ENCODE measurements at places on chromosomes 6 and 20.

DNA sequence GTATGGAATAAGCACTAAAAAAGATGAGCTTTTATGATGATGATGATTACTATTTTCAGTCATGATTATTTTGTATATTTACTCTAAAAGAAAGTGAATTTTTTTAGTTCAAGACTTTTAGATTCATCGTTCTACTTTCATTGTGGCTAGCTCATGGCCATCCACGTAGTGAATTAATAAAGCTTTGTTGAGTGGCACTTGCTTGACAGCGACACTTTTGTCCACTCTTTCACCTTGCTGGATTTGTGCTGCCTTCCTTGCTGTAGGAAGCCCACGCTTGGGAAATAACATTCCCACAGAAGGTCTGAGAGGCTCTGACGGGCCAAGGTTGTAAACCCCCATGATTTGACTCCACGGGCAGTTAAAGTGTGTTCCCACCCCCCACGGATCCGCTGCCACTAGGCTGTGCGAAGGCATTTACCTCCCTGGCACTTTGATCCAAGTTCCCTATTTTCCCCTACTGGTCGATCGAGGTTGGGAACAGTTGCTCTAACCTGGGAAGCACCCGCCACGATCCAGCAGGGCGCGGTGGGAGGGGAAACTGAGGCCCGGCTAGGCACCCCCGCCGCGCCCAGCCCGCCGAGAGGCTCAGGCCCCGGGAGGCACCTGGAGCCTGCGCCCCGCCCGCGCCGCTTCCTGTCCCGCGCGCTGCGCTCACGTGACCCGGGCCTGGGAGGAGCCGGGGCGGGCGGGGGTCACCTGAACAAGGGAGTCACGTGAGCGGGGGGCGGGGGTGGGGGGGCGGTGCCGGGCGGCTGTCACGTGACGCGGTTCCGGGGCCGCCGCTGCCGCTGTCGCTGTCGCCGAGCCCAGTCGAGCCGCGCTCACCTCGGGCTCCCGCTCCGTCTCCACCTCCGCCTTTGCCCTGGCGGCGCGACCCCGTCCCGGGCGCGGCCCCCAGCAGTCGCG is at the start of gene IGF2R:
Gene IGF2R (plus strand): TSS at position 788 of the 909 bp plus-strand sequence. CDS start 165 bp downstream, outside the sequence.
- DNase-seq = peak; percentile 94

DNA sequence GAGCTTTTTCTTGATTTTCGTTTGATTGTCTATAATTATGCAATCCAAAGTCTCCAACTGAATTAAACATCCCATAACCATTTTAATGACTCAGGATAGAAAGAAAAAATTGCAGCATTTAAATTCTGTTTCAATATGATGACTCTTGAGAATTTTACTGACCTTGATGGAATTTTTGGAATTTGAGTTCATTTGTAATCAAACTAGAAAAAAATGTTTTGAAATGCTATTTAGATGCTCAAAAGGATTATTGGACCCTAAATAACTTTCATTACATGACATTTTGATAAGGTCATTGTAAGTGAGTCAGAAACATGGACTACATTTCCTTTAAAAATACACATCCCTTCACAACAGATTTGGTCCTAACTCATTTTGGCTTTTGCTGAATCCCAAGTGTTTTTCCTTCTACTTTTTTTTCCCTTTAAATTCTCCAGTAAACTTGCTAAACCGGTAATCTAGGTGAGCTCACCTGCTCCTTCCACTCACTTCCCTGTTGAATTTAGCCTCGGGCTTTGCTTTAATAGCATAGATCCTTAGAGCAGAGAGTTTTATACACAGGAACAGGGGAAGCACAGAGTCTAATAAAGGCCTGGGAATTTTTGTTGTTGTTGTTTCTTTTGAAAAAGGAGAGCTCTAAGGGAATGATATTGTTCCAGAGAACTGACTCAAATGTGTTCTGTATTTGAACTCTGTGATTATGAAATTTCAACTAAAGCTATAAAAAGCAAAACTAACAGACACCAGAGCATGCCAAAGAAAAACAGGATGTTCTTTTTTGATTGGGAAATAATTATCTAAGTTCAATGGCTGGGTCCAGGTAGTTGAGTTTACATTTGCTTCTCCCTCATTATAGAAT is 1088.2 kb upstream of the CITED2 start:
- DNase-seq = no peak

DNA sequence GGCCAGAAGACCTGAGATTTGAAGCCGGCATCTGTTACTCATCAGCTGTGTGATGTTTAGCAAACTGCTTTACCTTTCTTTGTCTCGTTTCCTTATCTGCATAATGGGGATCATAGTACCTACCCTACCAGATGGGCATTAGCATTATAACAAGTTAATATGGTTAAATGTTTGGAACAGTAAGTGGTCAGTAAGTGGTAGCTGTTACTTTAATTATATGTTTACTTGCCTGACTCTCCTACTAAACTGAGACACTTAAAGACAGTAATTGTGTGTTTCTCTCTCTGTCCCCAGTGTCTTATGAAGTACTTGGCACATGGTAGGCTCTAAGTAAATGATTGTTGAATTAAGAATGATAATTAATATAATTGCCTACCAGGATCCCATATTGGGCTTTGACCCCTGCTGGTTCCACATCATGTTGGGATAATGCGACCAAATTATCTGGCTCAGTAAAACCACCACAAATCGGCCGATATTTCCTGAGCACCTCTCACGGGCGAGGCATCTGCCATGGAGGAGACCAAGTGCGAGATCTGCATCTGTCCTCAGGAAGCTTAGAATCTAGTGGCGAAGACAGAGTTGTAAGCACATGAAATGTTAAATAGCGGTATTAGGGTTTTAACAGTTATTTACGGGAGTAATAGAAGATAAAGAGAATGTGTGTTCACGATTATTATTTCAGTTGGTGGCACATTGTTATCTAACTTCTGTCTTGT is 31.4 kb downstream of the PTK7 start:
- DNase-seq = no peak

- no peak for DNase-seq
Observed at GRCh38 chr20:53875452-53875851, 194.9 kb downstream of the BCAS1 start.

- DNase-seq = no peak
Observed at GRCh38 chr6:66159937-66160336, 452.9 kb upstream of the EYS start.

DNA sequence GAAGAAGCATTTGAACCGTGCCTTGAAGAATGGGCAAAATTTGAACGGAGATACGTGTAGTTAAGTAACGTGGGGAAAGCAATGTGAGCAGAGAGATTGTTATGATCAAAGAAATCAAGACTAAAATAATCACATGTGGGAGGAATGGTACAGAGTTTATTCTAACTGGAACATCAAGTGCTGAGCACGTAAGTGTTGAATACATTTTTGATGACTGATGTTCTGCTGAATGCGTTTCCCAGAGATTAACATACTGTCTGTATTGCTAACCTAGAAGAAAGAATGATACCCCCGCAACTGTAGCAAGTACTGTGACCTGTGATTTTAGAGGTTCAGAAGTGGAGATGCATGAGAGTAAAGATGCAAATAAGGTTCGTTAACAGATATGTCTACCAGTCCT is 146.9 kb upstream of the EPHA7 start:
- no peak for DNase-seq

GRCh38 chr6:3323696-3324261 is 65.0 kb downstream of the PSMG4 start:
- no peak for DNase-seq

DNA sequence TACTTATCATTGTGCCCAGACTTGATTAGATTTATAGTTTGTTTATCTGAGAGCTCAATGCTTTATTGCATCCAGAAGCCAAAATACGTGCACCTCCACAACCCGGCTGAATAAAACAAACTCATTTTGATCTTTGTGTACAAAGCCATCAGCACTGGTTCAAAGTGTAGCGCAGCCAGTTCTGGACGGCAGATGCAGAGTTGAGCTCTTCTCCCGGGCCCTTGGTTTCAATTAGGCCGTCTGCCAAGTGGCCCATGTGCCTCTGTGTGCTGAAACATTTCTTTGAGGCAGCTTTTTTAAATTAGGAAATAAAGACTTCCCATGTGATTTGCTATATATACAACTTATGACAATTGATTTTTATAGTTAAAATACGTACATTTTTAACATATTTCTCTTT is 96.2 kb upstream of the RSPO3 start:
- no peak for DNase-seq

DNA sequence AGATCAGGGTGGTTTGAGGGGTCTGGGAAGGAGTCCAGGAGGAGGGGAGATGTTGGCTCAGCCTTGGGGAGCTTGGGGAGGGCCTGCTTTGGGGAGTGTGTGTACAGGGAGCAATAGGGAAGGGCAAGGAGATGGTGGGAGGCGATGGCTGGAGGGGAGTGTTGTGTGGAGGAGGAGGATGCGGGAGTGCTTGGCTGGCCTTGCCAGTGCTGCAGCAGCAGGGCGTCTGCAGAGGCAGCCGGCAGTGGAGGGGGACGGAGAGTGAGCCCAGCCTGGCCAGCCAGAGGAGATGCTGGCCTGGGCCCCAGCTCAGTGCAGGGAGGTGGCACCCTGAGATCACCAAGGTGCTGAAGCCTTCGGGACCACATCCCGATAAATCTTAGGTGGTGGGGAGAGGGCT is 3.9 kb downstream of the IP6K3 start:
- DNase-seq = no peak
